ENCODE measurements at places on chromosomes 1 and 21.

- no peak for DNase-seq
Measured at GRCh38 chr1:70767377-70767776, 280.2 kb downstream of the PTGER3 start.

DNA sequence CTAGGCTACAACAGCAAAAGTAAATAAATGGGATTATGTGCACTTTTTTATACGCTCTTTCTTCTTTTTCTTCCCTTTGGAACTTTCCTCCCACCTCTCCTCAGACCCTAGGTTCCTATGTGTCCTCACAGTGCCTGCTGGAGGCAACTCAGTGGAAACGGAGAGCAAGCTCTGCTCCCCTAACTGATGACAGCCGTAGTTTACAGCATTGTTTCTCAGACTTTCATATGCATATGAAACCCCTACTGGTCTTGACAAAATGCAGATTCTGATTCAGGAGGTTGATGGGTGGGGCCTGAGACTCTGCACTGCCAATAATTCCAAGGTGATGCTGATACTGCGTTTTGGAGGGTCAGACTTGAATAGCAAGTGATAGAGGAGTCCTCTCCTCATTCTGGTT is 34.3 kb upstream of the HMCN1 start:
- no peak for DNase-seq

GRCh38 chr1:81799939-81800694 is 617 bp upstream of the ADGRL2 start:
- peak; percentile 70 for DNase-seq

- DNase-seq = no peak
Measured at GRCh38 chr1:214364386-214364785, 83.4 kb downstream of the SMYD2 start.

DNA sequence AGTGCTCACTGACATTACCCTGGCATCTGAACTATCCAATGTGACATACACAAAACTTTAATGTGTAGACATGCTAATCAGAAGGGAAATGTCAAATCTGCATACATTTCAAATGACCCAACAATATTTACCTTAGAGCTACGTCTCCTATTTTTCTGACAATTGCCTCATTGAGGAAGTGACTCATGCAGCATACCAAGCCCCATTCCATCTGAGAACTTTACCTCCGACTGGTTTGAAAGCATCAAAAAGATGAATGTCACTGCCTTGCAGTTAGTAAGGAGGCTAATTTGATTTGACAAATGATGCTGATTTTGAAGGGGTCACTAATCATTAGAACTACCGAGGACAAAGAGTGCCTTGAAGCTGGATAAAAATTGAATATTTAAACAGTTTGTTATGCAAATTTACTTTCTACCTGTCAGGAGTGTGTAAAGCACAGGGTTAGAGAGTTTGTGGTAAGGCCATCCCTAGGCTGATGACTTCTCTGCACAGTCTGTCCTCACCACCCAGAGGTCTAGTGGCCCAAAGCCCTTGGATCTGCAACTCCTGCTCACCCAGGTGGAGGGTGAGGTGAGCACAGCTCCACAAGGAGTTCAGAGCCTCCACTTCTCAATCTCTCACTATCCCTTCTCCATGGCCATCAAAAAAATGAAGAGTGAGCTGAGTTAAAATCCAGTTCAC is 500.3 kb upstream of the C1orf87 start:
- DNase-seq = no peak

DNA sequence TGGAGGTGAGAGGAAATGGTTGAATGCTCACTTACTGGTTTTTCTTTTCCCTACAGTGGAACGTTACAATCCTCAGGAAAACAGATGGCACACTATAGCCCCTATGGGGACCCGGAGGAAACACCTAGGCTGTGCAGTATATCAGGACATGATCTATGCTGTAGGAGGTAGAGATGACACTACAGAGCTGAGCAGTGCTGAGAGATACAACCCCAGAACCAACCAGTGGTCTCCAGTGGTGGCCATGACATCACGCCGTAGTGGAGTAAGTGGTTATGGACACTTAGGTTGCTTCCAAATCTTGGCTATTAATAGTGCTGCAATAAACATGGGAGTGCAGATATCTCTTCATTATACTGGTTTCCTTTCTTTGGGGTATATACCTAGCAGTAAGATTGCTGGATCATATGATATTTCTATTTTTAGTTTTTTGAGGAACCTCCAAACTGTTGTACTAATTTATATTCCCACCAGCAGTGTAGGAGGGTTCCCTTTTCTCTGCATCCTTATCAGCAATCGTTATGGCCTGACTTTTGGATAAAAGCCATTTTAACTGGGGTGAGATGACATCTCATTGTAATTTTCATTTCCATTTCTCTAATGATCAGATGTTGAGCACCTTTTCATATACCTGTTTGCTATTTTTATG is 48.8 kb upstream of the DARS2 start:
- DNase-seq = no peak

DNA sequence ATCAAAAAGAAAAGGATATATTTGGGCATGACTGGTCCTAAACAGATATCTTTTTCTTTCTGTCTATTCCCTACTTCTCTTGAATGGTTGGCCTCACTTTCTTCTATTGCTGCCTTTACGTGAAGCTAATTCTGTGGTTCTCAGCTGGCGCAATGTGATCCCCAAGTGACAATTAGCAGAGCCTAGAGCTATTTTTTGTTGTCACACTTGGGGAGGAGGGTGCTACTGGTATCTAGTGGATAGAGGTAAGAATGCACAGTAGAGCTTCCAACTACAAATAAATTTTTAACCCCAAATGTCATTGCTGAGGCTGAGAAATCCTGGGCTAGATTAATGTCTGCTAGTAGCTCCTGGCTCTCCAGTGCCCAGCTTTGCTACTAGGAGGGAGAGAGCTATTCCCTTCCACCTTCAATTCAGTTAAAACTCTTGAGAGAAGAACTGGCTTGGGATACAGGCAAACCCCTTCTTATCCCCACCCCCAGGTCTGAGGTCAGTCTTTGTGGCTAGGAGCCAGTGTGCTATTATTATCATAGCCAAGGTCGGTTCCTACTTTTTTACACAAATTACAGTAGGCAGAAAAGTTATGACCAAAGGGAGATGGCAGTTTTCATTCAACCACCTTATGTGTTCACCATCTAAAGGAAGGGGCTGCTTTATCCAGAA is 102.1 kb downstream of the SNX7 start:
- no peak for DNase-seq

DNA sequence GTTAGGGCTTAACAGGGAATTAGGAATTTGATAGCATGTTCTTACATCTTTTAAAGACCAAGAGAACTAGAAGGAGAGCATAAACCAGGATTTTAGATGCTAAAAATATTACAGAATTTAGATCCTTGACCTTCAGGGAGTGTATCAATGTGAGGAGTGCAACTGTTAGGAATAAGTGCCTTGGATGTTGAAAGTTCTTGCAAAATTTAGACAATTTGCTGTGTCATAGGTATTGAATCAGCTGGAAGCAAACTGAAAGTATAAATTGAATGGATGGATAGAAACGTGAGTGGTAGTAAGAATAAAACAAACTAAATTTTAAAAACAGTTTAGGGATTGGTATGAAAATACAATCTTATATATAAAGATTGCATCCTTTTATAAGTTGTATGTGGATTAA is 27.7 kb downstream of the PPP1R12B start:
- DNase-seq = no peak

GRCh38 chr21:37297364-37297763 is 30.2 kb upstream of the VPS26C start:
- no peak for DNase-seq

GRCh38 chr1:11690397-11691301 is 861 bp upstream of the DRAXIN start:
- peak; percentile 24 for DNase-seq

DNA sequence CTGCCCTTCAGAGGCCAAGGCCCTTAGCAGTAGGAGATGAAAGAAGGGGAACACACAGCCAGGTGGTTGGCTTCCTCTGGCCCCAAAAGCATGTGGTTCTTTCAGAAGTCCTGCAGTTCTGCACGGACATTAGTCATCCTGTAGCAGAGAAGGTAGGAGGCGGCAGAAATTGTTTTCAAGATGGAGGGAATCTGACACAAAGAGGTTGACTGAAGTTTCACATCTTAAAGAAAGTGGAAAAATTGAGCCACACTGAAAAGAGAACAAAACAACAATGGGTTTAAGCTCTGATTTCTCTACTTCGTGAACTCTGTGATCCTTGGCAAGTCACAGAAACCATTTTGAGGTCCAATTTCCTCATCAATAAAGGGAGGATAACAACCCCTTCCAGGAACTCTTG is 125.3 kb upstream of the DNAH14 start:
- no peak for DNase-seq

GRCh38 chr1:28199328-28200233 is 23.1 kb upstream of the PTAFR start:
- no peak for DNase-seq

GRCh38 chr1:180258935-180259334 is 28.9 kb downstream of the LHX4 start:
- DNase-seq = no peak

DNA sequence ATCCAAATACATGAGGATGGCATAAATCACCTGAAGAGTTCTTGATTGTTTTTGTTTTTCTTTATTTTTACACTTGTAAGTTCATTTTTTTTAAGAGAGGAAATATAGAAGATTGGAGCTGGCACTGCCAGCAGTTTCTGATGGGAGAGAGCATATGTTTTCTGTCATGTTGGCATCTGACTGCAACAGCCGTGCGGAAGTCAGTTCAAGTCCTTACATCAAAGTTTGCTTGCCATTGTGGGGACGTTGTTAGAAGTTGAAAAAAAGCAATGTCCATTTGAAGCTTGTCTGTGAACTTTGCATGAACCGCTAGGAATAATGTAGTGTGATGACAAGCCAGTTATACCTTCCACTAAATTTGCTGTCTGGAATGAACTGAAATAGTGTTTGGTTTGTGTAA is 126.5 kb upstream of the USH2A start:
- DNase-seq = no peak

- DNase-seq = no peak
Measured at GRCh38 chr1:94909486-94909885, 17.4 kb downstream of the CNN3 start.

GRCh38 chr1:243751506-243751905 is 98.5 kb downstream of the AKT3 start:
- DNase-seq = no peak

DNA sequence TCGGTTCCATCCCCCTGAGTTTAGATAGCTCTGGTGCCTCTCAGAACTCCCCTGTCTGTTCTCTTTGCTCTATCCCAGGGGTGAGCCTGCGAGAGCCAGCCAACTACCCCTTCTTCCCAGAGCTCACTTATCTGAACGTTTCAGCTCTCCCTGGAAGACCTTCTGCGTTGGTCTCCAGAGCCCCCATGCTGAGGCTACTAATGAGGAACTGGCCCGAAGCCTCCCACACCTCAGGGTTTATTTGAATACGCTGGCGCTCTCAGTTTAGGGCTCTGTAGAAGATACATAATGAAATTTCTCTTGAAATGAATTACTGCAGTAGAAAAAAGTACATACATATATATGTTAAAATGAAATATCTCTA is 43.5 kb downstream of the TCEANC2 start:
- DNase-seq = no peak

DNA sequence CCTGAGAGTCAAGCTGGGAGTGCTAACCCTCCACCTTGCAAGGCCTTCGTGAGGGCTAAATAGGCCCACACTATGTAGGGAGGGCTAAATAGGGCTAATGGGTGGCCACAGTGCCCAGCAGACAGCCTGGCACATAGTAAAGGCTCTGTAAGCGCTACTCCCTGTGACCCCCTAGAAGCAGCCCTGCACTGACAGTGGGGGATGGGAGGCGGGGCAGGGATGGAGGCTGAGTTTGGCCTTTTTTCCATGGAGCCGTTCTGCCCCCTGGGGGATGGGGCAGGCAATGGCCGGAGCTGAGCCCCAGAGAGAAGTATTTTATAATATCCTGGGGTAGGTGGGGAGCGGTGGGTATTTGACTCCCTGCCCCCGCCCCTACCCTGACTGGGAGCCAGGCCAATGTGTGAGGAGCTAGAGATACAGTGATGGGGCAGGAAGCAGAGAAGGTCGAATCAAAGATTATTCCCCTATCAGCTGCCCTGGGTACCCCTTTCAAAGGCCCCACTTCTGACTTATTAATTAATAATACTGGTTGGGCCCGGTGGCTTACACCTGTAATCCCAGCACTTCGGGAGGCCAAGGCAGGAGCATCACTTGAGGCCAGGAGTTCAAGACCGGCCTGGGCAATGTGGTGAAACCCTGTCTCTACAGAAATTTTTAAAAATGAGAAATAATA is 42.3 kb downstream of the LACTBL1 start:
- no peak for DNase-seq

DNA sequence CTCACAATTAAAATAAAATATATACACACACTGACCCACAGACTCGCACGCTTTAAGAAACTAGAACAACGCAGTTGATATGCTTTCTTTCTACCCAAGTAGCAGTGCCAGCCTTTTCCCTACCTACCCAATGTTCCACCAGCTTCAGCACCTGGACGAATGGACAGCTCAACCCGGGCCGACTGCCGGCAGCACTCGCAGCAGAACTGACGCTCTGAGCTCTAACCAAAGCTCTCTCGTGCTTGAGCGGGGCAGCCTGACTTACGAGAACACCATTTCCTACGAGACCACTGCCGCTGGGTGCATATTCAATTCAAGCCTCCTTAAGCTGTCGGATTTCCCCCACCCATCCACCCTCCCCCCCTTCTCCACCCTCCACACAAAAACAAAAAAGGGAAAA is 127.4 kb upstream of the DPYD start:
- peak; percentile 47 for DNase-seq

Measured in NCI-H1105 (cell line).